ENCODE measurements at places on chromosomes 5 and 9.

- DNase-seq: no peak
Measured at GRCh38 chr5:143671674-143672569, 140.0 kb upstream of the HMHB1 start.

DNA sequence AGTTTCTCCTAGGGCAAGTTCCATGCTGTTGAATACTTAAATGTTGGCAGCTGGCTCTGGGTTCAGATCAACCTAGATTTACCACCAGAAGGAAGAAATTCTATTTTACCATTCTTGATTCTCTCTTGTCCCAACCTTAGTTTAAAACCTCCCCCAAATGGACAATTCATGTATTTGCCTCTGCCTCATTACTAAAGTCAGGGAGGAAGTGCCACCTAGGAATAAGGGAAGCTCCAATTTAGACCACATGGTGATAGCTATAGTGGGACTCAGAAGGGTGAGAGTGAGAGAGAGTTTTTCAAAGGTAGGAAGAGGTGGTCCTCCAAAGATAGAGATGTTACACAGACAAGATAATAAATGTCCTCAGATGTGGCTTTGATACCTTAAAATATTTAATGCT is 53.4 kb upstream of the PAM start:
- DNase-seq: no peak

DNA sequence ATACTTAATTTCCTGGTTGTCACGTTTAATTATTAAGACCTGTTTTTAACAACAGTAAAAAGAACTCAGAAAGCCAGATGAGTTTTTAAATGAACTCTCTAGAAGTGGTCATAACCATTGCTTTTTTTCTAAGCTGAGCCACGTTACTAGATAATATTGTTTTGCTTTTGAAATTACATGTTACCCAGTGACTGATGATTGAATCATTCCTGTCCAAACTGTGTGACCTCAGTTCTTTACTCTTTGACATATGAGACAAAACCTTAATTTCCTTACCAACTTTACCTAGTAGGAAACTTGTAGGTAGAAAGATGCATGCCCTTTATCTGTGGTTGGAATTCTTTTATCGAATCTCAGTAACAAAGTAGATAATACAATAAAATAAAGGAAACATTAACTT is 411.7 kb downstream of the SH3GL2 start:
- DNase-seq: no peak

GRCh38 chr5:169788168-169788567 is 151.1 kb downstream of the DOCK2 start:
- no peak for DNase-seq

- no peak for DNase-seq
Measured at GRCh38 chr9:112110777-112111113, 64.4 kb downstream of the SUSD1 start.

GRCh38 chr5:158640593-158640980 is 459.1 kb downstream of the EBF1 start:
- no peak for DNase-seq

- no peak for DNase-seq
Measured at GRCh38 chr9:92404042-92404836, at the start of gene OGN. OGN (minus strand) TSS chr9:92404578; CDS start chr9:92403407, 1,171 bp downstream.

DNA sequence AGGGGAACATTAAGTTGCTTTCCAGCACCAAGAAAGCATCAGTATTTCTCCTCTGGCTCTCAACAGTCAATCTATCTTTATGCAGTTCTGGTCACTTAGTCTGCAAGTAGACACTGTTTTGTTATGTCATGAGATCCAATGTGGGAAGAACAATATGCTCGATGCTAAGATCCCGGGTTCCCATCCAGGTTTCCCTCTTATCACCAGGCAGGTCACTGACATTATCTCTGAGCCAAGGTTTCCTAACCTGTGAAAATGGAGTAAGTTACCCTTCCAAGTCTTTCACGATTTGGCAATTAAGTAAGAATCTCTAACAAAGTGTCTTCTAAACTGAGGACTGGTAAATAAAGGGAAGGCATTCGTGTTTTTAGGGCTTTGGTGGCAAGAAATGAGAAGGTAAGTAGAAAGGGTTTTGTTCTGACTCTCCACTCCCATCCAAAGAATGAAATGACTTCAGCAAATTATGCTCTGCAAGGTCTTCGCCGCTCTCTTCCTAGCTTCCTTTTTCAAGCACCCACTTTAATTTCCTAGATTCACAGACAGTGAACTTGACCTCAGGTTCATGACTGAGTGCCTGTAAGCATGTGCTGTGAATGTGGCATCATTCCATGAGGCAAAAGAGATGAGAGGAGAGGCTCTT is 86.4 kb downstream of the DCP2 start:
- DNase-seq: no peak
